ENCODE measurements at places on chromosomes 4 and X. TPM values are rescaled to one million over a fixed set of nuclear protein-coding genes. Genes with fewer than 3 reads are reported as not detected.

DNA sequence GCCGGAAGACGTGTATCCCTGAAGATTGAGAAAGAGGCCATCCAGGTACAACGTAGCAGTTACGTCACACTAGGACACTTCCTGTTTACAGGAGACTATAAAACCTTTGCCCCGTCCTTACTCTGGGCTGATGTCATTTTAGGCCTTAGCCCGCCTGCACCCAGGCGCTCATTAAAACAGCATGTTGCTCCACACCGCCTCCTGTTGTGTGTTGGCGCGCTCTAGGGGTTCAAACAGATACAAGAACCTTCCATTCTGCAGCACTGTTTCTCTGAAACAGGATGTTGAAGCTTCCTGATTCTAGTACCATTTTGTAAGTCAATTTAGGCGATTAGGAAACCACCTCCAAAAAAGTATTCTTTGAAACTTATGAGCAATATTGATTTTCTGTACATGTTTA is 722.1 kb downstream of the PCDH7 start:
- no peak for DNase-seq

DNA sequence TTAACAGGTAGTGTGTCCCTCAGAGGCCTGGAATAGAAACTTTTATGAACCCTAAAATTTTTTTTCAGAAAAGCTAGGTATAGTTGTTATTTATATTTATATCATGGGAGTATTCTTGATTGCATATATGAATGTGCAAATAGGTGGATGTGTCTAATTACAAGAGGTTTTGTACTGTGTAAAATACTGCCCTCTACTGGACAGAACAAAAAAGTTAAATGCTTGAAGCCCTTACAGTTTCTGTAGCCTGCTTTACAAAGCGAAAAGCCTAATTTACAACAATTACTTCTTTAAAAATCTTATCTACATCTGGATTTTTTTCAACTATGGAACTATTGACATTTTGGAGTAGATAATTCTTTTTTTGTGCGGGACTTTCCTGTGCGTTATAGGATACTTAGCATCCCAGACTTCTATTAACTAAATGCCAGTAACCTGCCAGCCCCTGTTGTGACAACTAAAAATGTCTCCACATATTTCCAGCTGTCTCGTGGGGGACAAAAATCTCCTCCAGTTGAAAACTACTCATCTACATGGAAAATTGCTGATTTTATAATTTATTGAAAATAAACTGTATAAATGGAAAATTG is 35.1 kb downstream of the ENPEP start:
- DNase-seq, result no peak

The UBA6 gene
- total RNA-seq, result 41.3 TPM

The TGIF2LX gene
- total RNA-seq, result not detected

Data from mesenteric fat pad (tissue), 1 donor.